Left cardiac atrium (tissue), 4 donors: ENCODE measurements at places on chromosomes 5 and 9. TPM values are rescaled to one million over a fixed set of nuclear protein-coding genes. Genes with fewer than 3 reads are reported as not detected.

DNA sequence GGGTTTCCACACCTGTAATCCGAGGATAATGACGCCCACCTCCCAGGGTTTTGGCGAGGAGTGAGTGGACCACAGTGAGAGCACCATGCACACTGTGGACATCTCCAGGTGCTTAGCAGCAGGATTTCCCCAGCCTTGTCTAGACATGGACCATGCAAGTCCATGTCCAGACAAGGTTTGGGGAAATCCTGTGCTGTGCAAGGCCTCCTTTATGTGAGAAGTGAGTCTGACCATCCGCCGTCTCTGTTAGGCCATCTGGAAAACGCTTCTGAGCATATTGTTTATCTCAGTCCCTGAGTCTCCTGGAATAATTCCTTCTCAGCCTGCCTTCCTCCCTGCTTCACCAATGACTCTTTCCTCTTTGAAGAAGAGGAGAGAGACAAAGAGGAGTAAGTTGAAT, 26.2 kb upstream of the TNFAIP8 start:
- DNase-seq = no peak

GRCh38 chr5:94174748-94175411, 433.5 kb upstream of the POU5F2 start:
- DNase-seq = no peak

- DNase-seq = no peak
Observed at GRCh38 chr5:64980176-64980575, 211.4 kb downstream of the CWC27 start.

GRCh38 chr9:28050046-28050445, 476.8 kb upstream of the C9orf72 start:
- DNase-seq = no peak

DNA sequence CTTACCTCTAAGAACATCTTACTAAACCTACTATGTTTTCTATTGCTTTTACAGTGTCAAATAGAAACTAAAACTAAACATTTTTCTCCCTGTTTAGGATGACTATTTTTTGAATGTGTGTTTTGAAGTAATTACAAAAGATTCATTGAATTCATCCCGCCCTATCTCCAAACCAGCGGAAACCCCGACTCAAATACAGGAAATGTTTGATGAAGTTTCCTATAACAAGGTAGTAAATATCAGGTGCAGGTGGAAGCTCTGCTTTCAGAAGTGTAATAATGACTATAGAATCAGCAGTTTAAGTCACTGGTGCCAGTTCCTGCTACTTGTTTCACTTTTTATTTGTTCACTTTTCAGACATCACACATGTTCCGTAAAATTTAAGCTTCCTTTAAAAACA, 20.0 kb downstream of the ERAP2 start:
- DNase-seq = no peak

PRR7 gene
- total RNA-seq = 0.59 TPM
